ENCODE measurements at places on chromosomes 11 and 22.

- DNase-seq, result no peak
These were observed 47.9 kb upstream of the RFPL3 start for GRCh38 chr22:32309585-32310251.

GRCh38 chr11:118436639-118437207 is 431 bp downstream of the KMT2A start:
- no peak for DNase-seq

GRCh38 chr22:46735747-46736608 is 2.1 kb downstream of the CERK start:
- no peak for DNase-seq

DNA sequence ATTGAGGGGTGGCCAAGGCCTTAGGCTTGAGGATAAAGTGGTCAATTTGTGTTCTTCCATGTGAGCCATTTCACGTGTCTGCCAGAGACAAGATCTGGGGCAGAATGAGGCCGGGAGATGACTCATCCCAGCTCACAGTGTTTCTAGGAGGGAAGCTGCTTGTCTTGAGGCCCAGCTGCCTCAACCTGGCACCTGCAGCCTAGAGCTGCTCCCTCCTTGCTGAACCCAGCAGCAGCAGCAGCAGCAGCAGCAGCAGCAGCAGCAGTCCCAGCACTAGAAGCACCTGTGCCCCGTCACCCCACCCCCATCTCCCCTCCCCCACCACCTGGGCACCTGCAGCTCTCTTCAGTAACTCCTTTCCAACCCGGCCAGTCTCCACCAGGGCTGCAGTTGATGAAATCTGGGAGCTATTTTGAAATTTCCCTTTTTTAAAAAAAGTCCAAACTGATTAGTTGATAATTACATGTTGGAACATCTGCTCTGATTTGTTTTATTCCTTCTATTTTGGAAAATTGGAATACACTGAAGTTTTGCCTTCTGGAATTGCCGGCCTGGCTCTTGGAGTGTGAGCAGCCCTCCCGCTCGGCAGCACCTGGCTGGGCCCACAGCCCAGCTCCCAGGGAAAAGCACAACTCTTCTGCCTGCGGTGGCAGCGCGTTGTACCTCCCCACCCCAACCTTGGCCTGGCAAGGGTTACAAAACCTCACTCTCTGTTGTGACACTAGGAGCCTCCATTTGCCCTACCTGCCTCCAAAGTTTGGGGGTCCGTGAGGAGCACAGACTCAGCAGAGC is 143.5 kb downstream of the NXPE2 start:
- DNase-seq, result no peak

DNA sequence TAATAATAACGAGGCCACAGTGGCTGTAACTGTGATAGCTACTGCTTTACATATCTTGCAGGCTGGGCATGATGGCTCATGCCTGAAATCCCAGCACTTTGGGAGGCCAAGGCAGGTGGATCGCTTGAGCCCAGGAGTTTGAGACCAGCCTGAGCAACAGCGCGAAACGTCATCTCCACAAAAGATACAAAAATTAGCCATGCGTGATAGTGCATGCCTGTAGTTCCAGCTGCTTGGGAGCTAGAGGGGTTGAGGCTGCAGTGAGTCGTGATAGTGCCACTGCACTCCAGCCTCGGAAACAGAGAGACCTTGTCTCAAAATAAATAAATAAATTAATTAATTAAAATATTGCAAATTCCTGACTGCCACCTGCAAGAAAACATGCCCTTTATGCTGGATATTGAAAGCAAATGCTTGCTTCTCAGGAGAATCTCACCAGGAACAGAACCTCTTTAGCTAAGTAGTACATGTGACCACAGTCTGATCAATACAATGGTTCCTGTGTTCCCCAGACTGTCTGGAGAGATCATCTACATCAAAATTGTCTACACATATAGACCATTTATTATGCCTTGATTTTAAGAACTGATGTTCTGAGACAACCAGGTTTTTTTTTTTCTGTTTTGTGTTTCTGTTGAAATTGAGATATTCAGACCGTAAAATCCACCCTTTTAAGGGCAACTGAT is 6.3 kb downstream of the ZBTB3 start:
- DNase-seq, result no peak
